ENCODE measurements at places on chromosomes 7 and 10. TPM values are rescaled to one million over a fixed set of nuclear protein-coding genes. Genes with fewer than 3 reads are reported as not detected.

- no peak for DNase-seq
These were observed 20.8 kb upstream of the RET start for GRCh38 chr10:43055991-43056567.

DNA sequence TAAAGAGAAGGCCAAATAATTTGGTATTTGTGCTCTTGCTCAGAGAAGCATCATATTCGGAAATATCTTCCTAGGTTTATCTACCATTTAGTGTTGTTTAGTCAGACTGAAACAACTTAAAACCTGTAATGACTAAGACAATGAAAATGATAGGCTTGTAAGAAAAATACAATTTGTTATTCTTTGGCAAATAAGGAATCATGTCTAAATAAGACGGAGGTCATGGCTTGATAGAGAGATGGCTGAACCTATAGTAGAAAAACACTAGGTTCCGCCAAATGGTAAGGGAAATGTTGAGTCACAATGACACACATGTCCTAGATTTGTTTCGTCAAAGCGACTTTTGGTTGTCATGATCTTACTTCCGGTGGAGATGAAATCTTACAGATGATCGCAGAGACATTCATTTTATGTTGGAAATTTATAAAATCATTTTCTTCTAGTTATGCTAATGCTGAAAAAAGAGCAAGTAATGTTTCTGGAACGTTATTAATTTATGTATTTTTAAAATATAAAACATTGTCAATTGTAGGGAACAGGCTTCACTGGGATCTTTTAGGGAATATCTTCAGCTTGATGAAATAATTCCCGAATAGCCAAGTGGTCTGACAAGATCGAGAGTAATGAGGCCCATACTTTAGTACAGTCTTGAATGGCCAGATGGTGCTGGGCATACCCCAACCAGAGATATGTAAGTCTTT lies 1.0 kb downstream of the SRGN start:
- DNase-seq: no peak

- DNase-seq: peak; percentile 57
These were observed 83.3 kb upstream of the DNAJC1 start for GRCh38 chr10:22086730-22087401.

- no peak for DNase-seq
These were observed 78.7 kb downstream of the GATA3 start for GRCh38 chr10:8133146-8133545.

DNA sequence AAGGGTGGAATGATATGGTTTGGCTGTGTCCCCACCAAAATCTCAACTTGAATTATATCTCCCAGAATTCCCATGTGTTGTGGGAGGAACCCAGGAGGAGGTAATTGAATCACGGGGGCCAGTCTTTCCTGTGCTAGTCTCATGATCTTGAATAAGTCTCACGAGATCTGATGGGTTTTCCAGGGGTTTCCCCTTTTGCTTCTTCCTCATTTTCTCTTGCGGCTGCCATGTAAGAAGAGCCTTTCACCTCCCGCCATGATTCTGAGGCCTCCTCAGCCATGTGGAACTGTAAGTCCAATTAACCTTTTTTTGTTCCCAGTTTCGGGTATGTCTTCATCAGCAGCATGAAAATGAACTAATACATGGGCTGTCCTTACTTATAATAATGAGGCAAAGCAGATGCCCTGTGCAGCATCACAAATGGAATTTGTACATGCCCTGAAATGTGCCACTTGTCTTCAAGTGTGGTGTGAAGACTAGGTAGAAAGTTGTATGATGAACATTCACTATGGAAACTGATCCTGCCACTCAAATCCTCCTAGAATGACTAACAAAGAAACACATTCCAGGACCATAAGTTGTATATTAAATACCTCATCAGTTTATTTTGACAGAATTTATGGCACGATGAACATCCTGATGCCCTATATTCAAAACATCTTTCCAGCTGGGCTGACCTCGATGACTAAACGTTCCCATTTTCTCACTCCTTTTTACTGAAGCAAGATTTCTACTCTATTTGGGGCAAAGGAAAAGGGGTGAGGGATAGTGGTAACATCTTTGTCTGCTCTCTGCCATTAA lies 122.8 kb upstream of the CTTNBP2 start:
- DNase-seq: no peak

Gene GPC2
- 61.0 TPM for total RNA-seq

Gene CRHR2
- total RNA-seq: 0.19 TPM

DNA sequence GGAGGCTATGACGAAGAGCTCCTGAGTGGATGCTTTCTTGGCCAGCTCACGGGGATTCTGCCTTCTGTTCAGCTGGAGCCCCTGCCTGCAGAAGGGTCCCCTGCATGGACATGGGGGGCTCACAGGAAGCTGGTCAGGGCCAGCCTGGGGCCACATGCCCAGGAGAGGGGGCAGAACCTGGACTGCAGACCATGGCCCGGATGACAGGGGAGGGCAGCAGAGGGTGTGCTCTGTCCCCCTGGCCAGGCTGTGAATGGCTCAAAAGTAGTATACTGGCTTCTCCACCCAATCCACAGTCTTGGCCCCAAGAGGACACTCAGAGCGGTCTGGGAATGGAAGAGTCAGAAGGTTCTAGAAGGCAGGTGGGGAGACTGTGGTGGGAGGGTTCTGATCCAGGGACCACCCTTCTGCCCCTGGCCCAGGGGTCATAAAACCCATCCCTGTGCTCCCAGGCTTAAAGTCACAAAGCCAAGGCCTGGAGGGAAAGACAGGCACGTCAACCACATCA lies 40.3 kb downstream of the PPIF start:
- DNase-seq: no peak
